ENCODE measurements at places on chromosomes 5 and 9.

- no peak for DNase-seq
Measured at GRCh38 chr5:134456825-134457224, 45.1 kb upstream of the CDKN2AIPNL start.

- no peak for DNase-seq
Measured at GRCh38 chr5:163760498-163760897, 255.1 kb downstream of the MAT2B start.

GRCh38 chr5:135053278-135053677, 19.2 kb upstream of the PITX1 start:
- DNase-seq = no peak

- DNase-seq = no peak
Measured at GRCh38 chr9:21810881-21811280, 8.4 kb downstream of the MTAP start.

- DNase-seq = no peak
Measured at GRCh38 chr5:139378941-139379361, 4.1 kb downstream of the SLC23A1 start.

DNA sequence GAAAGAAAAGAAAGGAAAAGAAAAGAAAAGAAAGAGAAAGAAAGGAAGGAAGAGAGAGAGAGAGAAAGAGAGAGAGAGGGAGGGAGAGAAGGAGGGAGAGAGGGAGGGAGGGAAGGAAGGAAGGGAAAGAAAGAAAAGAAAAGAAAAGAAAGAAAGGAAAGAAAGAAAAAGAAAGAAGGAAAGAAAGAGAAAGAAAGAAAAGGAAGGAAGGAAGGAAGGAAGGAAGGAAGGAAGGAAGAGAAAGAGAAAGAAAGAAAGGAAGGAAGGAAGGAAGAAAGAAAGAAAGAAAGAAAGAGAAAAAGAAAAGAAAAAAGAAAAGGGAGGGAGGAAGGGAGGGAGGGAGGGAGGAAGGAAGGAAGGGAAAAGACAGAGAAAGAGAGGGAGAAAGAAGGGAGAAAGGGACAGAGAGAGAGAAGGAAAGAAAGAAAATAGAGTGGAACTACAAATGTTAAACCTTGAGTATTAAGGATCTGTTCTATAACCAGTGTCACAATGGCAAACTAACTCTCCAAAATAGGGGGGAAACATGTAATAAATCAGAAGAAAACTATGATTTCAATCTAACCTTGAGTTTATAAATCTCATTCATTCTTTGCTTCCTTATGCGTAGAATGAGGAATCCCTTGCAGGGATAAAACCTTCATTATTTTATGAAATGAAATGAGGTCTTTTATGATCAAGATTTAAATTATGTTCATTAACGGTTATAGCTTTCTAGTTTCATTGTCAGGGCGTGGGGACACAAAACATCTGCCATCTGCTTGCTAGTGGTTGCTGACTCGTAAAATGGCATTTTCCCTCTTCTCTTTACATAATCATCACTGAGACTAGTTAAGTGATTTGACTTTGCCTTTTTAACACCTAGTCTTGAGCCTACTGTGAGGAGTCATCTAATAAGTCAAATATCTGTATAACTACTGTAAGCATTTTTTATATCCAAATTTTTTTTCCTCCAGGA, 40.7 kb upstream of the RAD23B start:
- DNase-seq = no peak

All from inflammatory macrophage (primary cell).